ENCODE measurements at places on chromosomes 2 and 18.
A peak's percentile ranks its signal among the peaks of the same experiment; 100 is the strongest.

GRCh38 chr2:28627722-28628480 is 123.7 kb upstream of the PPP1CB start:
- peak; percentile 44 for DNase-seq

- no peak for DNase-seq
Measured at GRCh38 chr2:233124421-233125080, 64.4 kb downstream of the INPP5D start.

DNA sequence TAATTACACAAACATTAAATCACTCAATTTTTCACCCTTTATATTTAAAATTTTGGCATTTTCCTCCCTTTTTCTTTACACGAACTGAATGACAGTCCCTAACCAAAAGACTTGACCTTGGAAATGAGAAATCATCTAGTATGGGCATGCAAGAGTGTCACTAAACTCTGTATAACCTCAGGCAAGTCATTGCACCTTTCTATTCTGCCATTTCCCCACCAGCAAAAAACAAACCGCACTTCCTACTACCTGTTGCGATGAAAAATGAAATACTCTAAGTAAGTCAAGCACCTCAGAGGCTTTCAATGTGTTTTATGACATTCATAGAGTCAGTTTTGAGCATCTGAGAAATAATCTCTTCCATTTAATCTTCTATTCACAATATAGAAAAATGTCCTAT is 44.1 kb downstream of the ANKRD44 start:
- DNase-seq: no peak

DNA sequence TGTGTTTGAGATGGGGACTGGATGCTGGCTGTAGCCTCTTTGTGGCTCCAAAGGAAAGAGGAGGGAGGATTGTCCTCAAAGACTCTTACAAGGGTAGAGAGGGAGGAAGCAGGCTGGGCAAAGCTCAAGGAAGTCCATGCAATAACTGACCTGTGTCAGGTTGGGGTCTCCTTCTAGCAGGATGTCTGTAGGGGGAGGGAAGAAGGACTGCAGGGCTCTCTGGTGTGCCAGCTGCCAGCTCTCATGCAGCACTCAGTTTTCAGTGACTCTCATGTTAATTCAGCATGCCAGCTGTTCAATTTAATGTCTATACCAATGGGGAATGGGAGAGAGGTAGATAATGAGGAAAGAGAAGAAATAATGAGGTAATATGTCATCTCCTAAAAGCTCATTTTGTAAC is 85.3 kb upstream of the RANBP2 start:
- DNase-seq: no peak

DNA sequence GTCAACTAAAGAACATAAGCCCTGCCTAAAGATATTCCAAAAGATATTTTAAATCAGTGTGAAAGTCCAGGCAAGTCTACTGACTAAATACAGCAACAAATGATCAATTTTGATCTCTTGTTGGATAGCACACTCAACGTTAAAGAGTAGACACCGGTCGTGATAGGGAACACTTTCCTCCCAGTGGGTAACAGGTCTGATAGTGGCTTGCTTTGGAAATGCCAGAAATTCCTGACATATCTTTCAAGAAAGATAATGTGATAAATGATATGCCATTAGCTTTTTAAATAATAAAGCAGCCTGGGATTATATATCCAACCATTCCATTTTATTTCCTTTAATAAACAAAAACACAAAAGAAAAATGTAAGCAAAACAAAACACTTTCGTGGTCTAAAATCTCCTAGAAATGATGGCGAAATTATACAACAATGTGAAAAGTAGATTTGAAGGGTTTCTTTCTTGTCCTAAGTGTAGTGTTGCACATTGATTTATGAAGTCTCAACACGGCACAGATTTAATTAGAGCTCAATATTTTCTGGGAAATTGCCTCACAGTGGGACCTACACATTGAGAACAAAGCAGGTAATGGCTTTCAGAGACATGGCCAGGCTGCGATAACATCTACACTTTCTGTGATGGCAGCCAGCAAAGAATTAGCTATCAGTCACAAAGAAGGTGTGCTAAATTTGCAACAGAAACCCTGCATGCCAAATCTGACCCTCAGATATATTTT is 158.6 kb downstream of the PPP1R1C start:
- no peak for DNase-seq

GRCh38 chr2:239070466-239070865 is 222.6 kb downstream of the TWIST2 start:
- DNase-seq: no peak

GRCh38 chr2:185428000-185428399 is 310.6 kb upstream of the FSIP2 start:
- DNase-seq: no peak

DNA sequence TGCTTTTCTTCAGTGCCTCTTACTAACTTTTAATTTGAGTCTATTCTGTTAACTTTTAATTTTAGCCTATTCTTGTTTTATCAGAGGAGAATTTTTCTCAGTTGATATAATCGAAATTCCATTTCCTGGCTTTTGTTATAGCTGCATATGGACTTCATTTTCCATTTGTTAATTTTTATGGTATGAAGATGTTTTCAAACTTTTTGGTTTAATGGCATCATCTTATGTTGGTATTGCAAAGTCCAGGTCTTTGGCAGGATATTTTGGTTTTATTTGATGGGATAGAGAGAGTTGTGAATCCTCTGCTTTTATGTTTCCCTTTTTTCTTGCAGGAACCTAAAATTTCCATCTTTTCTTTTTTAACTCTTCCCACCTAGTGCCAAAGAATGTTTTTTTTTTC is 70.9 kb upstream of the RAPGEF4 start:
- DNase-seq: no peak

- DNase-seq: peak; percentile 66
Measured at GRCh38 chr18:42112657-42113420, 157.8 kb downstream of the PIK3C3 start.

DNA sequence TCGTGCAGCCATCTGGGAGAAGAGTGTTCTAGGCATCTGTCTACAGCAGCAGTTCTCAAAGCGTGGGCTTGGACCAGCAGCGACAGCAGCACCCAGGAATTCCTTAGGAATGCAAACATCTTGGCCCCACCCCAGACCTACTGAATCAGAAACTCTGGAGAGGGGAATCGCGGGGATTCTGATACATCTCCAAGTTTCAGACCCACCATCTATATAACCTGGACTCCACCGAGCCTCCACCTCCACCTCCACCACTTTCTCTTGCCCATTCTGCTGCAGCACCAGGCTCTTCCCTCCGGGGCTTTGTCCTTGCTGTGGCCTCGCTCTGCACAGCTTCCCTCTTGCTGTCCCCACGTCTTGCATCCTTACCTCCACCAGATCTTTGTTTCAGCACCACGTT is 256.4 kb downstream of the BCL2 start:
- DNase-seq: peak; percentile 26

DNA sequence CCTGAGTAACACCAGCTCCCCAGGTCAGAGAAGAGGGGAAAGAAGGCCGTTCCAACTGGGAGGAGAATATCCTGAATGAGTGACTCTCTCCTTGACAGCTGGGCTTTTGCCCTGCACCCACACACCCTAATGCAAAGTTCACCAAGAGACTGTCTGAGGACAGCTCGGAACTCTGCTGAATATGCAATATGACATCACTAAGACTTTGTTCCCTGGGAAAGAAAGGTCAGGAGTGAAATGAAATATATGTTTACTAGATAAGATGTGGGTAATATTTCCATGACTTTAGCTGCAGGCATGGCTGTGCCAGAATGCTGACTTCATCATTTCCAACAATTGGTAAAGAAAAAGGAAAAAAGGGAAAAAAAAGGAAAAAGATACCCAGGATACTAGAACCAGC is 488.2 kb upstream of the RAB6C start:
- DNase-seq: no peak

GRCh38 chr18:23487738-23488570 is 15.4 kb upstream of the RMC1 start:
- no peak for DNase-seq

- peak; percentile 65 for DNase-seq
Measured at GRCh38 chr18:2948038-2948437, 64.9 kb downstream of the LPIN2 start.

- peak; percentile 53 for DNase-seq
Measured at GRCh38 chr2:177724398-177725287, 332.1 kb downstream of the AGPS start.

DNA sequence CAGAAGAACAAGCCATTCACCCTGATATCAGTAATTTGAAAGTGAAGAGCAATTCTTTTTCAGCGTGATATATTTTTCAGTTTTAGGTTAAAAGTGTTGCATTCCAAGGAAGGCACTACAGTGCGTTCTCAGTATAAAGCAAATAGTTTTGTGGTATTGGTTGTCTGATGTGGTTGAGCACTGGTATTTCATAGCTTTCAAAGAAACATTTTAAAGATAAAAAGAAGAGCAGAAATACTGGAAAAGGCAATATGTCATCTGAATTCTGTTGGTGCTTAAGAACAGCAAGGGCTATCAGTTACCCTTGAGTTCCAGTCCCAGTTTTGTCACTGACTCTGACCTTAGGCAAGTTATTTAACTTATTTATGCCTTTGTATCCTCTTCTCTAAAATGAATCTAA is 191.6 kb downstream of the BABAM2 start:
- no peak for DNase-seq

- DNase-seq: no peak
Measured at GRCh38 chr2:131425231-131425941, 50.5 kb upstream of the TUBA3D start.

- no peak for DNase-seq
Measured at GRCh38 chr2:240663546-240664190, 19.0 kb downstream of the AQP12B start.

GRCh38 chr2:206765242-206766056 is at the start of the genes FASTKD2 and MDH1B:
FASTKD2 (plus strand) TSS chr2:206765606; CDS start chr2:206766694, 1,088 bp downstream.
MDH1B (minus strand) TSS chr2:206765328; CDS start chr2:206765271, 57 bp downstream.
- DNase-seq: peak; percentile 96

DNA sequence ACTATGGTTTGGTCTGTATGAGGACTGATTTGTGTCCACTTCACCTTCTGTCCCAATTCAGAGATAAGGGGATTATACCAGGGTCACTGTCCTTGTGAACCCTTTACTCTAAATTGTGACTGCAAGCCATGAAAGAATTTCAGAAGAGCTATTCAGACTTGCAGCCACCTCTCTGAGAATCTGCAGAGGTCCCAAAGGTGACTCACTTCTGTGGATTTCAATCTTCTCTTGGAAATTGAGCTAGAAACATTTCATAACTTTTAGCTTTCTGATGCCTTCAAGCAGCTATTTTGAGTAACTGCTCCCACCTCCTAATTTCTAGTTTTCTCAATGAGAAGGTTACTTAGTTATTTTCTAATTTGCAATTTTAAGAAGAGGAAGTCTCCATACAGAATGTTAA is 1242.4 kb upstream of the ACVR2A start:
- DNase-seq: peak; percentile 28

DNA sequence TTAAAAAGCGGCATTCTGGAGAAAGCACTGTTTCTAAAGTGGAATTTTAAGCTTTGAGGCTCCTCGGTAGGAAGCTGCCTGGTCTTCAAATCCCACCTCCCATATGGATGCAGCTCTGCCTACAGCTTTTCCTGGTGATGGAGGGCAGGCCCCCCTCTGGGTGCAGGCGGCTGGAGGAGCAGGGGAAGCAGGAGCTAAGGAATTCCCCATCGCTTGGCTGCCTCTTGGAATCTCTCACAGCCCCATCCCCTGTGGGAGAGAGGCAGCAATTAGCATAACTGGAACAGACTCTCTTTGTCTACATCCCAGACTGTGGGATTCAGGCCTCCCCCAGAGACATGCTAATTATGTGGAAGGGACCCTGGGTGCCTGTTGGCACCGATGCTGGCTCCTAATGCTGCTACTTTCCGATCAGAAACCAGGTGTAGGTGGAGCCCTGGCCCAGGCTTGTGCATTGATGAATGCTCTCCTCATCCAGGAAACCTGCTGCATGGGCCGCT is 51.3 kb downstream of the LIPG start:
- no peak for DNase-seq

GRCh38 chr2:213015387-213016165 is 135.8 kb downstream of the IKZF2 start:
- DNase-seq: no peak

DNA sequence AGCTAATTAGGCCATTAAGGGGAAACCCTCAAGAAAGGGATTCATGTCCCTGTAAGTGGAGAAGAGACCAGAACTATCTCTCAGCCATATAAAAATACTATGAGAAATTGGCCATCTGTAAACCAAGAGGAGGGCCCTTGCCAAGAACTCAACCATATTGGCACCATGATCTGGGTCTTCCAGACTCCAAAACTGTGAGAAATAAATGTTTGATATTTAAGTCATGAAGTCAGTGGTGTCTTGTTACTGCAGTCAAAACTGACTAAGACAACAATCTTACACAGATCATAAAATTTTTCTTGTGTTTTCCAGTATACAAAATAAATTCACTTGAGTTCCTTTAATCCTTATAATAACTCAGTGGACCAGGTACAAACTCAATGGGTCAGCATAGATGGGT is 589.8 kb upstream of the CDH2 start:
- DNase-seq: peak; percentile 50

GRCh38 chr2:59930430-59930829 is 623.0 kb downstream of the BCL11A start:
- no peak for DNase-seq

DNA sequence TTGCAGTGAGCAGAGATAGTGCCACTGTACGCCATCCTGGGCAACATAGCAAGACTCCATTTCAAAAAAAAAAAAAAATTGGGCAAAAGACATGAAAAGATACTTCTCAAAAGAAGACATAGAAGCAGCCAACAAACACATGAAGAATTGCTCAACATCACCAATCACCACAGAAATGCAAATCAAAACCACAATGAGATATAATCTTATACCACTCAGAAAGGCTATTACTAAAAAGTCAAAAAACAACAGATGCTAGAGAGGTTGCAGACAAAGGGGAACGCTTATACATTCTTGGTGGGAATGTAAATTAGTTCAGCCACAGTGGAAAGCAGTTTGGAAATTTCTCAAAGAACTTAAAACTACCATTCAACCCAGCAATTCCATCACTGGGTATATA is 43.1 kb upstream of the CHAC2 start:
- peak; percentile 60 for DNase-seq

- DNase-seq: no peak
Measured at GRCh38 chr2:10909050-10909995, 2.4 kb upstream of the KCNF1 start.

Data from fibroblast of mammary gland (primary cell).